ENCODE measurements at places on chromosomes 1 and 21.

GRCh38 chr1:204147406-204148383 is 4.1 kb downstream of the ETNK2 start:
- no peak for DNase-seq

DNA sequence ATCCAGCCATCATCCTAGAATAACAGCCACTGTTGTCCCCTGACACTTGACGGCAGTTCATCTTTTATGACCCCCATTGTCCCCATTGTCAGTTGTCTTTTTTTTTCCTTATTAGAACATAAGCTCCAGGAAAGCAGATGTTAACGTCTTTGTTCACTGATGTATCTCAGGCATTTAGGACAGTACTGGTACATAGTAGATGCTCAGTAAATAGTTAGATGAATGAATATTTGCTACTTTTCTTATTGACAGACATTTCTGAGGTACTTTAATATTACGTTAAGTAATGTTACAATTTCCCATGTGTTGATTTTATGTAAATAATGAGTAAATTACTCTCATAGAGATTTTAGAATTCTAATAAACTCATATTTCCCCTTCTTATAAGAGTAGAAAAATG is 69.5 kb downstream of the ADARB1 start:
- DNase-seq, result no peak

DNA sequence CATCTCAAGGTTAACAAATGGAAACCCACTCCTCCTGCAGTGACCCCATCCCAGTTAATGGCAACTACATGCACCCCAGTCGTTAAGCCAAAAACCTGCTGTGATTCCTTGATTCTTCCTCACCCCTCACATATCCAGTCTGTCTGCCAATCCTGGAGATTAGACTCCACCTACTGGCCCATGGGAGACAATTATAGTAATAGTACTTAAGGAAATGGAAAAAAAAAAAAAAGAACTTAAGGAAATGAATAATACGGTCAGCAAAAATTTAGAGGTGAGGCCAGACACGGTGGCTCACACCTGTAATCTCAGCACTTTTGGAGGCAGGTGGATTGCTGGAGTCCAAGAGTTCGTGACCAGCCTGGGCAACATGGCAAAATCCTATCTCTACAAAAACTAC is 7.0 kb downstream of the NOL9 start:
- no peak for DNase-seq

GRCh38 chr1:220320709-220321108 is 48.5 kb upstream of the RAB3GAP2 start:
- no peak for DNase-seq

- DNase-seq, result peak; percentile 87
Observed at GRCh38 chr1:101288491-101288944, 51.7 kb downstream of the S1PR1 start.

Measured in SJCRH30 (cell line).